GM04503 (cell line): ENCODE measurements at places on chromosomes 12 and 14.

DNA sequence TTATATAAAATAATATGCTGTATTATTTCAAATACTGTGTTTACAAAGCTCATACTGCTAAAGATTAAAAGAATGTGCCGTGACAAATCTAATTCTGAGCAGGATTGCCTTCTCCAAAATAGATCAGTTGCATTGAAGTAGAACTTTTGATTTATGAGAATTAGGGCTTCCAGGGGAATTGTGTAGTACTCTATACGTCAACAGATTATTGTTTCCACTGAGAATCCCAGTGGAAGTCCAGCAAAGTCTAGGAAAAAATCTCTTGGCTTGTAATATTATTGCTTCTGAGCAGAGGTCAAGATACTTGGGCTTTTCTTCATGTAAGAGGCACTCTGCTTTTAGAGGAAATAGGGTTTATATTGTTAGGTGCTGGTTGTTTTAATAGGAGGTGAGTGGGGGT is 133.9 kb downstream of the TRHDE start:
- DNase-seq = no peak

- no peak for DNase-seq
These were observed 1.0 kb upstream of the CAMKK2 start for GRCh38 chr12:121297435-121297991.

DNA sequence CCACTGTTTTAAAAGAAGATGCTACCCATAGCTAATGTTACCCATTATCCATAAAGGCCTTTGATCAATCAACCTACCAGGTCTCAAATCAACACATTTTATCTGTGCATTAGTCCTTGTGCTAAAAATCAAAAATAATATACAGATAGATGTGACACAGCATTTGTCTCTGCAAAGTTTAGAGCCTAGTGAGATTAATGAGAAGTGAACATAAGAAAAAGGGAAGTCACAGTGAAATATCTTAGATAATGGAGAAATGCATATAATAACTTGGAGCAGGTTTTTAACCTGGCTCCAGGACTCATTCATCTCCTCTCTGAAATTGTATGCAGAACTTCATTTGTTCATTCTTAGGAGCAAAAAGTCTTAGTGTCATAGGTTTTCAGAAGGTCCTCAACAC is 7.2 kb downstream of the PDE3A start:
- no peak for DNase-seq

DNA sequence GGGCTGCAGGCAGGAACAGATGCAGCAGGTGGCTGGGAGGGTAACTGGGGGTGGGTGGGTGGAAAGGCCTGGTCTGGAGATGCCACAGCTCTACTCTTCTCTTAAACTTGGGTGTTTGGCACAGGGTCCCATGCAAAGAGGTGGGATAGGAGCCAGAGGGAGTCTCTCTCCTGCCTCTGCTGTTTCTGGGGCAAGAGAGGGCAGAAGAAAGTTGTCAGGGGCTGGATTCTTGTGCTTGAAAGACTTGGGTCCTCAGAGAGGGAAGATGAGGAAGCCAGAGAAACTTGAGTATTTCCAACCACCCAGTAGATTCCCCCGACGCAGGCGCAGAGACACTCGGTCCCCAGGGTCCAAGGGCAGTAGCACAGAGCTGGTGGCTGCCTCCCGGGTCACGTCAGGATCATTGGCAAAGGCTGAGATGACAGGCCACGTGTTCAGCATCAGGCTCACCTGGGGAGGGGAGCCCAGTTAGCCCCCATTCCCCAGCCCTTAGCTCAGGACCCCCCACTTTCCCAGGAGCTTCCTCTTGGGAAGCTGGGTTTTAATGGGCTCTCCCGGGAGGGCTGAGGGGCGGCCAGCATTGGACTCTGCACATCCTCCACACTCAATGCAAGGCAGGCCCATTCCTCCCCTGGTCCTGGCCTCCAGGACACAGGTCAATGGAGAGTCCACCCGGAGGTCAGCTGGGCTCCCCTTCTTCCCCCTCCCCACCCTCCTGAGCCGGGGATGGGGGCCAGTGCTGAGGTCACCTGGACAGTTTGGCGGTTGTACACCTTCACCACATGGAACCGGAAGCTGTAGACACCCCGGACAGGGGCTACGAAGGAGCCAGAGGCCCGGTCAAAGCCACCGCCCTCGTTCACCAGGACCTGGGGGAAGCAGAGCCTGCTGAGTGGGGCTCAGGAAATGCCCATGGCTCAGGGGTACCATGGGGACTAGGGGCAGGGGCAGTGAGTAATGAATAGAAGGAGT is 1.6 kb downstream of the CBLN3 start:
- DNase-seq = no peak

GRCh38 chr14:65045709-65046108 is 56.6 kb downstream of the MAX start:
- no peak for DNase-seq

DNA sequence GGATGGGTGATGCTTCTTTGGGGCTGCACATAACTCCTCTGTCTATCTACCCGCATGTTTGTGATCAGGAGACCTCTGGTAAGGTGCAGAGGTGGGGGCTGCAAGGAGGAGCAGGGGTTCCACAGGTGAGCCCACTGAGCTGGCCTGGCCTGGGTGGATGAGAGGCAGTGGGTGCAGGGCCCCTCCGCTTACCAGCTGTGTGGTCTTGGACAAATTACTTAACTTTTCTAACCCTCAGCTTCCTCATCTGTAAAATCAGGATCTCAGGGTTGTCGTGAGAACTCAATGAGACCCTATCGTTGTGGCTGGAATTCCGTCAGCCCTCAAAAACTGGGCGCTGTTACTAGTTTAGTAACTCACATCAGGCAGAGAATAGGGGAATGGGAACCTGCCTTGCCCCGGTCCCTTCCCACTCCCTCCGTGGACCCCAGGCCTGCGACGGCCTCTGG is 7.5 kb downstream of the PTPN6 start:
- no peak for DNase-seq

DNA sequence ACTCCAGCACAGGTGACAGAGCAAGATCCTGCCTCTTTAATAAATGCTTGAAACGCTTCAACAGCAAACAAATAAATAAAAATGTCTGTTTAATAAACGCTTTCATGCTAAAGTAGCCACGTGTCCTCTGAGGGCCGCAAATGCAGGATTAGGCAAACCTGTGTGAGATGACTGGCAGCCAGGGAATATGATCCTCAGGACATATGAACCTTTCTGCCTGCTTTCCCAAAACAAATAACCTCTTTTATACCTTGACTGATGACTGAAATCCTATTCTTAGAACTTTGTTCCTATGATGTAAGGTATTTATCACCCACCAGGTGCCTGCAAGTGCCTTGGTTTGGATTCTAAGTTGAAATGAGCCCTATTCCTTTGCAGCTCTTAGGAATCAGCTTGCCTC is 14.5 kb upstream of the FLVCR2 start:
- no peak for DNase-seq
